ENCODE measurements at places on chromosomes 5 and 9.
A peak's percentile ranks its signal among the peaks of the same experiment; 100 is the strongest.

DNA sequence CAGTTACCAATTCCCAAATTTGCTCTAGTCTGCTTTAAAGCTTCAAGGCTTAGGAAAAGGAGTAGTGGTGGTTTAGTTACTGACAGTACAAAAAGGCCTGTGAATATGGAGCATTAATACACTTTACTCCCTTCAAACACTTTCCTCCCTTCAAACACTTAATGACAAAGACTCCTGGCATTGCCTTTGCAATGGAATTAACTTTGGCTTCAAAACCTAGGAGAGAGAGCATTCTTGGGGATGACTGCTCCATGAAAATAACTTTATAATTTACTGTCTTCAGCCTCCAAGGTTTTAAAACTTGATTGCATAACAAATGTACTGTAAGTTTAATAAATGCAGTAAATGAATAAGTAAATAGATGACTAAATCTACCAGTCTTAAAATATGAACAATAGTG, 185.6 kb downstream of the TRPM3 start:
- DNase-seq, result no peak

- DNase-seq, result no peak
Measured at GRCh38 chr5:150196514-150196913, 6.7 kb downstream of the SLC6A7 start.

DNA sequence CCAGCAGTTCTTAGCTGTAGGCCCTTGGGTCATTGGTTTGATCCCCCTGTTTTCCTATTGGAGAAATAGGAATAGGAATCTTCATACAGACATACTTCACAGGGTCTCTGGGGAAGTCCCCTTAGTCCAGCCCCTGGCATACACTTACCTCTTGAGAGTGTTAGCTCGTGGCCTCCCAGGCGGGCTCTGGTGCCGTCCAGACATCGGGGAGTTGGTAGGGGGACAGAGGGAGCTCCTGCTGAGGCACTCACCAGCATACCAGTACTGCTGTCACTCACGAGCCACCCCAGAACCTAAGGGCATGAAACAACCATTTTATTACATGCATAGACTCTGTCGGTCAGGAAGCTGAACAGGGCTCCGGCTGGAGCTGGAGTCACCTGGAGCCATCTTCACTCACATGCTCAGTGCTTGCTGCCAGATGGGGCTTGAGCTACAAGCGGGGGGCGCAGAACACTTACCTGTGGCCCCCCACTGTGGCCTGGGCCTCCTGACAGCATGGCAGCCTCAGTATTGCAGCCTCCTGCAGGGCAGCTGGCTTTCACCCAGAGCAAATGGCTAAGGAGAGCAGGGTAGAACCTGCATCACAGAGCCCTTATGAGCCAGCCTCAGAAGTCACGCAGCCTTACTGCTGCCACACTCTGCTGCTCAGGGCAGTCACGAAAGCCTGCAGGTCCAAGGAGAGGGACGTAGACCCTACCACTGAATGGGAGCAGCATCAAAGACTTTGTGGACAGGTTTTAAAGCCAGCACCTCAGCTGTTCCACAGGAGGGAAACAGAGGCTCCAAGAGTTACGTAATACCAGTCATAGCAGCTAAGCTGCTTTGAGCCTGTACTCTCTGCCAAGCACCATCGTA, 58.3 kb upstream of the ANGPTL2 start:
- DNase-seq, result no peak

- DNase-seq, result no peak
Measured at GRCh38 chr5:85182344-85182743, 797.7 kb upstream of the EDIL3 start.

DNA sequence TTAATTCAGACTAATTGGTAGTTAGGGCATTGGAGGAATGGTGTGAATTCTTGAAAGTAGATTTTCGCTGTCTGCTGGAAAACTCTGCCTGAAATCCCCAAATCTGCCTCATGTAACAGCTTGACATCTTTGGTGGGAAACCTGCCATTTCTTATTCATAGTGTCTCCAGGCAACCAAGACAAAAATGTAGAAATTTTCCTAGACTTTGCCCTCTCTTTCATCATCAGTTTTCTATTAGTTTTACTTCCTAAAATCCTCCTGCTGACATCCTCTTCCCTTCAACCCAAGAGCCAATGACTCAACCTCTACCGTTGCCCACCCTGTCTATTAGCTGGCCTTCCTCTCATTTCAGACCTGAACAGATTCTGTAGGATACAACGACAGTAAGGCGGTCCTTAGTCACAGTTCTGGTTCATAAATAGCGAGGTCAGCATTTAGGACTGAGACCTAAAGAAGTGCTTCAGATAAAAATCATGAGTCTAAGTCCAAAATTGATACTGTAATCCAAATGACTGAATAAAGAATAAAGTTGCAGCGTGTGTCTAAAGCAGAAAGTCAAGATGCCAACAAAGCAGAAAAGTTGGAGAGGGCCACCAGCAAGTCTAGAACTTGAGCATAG, 133.9 kb downstream of the MUSK start:
- DNase-seq, result no peak

GRCh38 chr5:55650386-55650785, 61.7 kb downstream of the SLC38A9 start:
- DNase-seq, result no peak

DNA sequence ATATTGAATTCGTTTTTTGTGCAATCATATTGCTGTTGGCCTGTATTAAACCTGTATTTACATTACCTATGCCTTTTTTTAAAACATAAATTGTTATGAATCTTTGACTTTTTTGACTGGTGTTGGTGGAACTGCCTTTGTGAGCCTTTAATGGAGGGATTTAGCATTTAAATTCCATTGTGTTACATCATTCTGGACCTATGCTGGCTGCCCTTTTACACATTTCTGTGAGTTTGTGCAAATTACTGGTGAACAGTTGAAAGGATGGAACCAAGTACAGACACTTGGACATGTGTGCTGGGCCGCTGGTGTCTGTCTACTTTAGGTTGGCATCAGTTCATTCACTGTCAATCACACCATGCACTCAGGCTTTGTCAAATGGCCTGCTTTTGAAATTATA, 3.4 kb downstream of the SNX18 start:
- no peak for DNase-seq

DNA sequence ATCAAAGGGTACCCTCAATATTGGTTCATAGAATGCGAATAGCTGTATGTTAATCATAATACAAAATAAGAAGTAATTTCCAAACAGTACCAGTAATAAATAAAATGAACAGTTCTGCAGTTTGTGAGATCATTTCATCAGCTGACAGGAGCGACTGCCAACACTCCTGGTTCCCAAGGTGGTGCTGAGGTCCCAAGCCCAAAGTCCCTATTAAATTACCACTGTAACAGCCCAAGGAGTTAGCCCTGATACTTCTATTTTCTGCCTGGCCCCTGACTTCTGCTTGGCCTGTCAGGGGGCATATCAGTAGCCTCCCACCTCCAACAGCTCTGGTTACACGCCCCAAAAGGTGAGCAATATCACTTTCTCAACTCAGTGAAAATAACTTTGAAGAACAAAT, 47.1 kb downstream of the ANKH start:
- DNase-seq, result no peak

GRCh38 chr9:132250324-132251262, 88.7 kb downstream of the NTNG2 start:
- no peak for DNase-seq

GRCh38 chr9:94779693-94780290, 53.3 kb downstream of the AOPEP start:
- no peak for DNase-seq

DNA sequence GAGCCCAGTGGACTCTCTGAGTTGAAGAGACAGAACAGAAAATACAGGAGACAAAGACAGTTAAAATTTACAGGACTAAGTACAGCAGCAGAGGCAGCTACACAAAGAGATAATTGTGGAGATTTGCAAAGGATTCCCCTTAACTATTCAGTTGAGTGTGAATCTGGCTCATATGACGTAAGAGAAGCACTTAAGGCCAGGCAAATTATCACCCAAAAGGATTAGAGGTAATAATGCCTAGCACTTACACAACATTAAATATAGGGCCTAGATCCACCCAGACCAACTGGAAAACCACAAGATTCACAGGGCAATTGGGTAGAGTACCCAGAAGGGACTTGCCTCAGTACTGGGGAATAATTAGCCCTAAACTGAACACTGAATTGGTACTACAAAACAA, 41.3 kb downstream of the ADAMTS6 start:
- no peak for DNase-seq

GRCh38 chr9:89805571-89806292, 200.9 kb downstream of the GADD45G start:
- no peak for DNase-seq

DNA sequence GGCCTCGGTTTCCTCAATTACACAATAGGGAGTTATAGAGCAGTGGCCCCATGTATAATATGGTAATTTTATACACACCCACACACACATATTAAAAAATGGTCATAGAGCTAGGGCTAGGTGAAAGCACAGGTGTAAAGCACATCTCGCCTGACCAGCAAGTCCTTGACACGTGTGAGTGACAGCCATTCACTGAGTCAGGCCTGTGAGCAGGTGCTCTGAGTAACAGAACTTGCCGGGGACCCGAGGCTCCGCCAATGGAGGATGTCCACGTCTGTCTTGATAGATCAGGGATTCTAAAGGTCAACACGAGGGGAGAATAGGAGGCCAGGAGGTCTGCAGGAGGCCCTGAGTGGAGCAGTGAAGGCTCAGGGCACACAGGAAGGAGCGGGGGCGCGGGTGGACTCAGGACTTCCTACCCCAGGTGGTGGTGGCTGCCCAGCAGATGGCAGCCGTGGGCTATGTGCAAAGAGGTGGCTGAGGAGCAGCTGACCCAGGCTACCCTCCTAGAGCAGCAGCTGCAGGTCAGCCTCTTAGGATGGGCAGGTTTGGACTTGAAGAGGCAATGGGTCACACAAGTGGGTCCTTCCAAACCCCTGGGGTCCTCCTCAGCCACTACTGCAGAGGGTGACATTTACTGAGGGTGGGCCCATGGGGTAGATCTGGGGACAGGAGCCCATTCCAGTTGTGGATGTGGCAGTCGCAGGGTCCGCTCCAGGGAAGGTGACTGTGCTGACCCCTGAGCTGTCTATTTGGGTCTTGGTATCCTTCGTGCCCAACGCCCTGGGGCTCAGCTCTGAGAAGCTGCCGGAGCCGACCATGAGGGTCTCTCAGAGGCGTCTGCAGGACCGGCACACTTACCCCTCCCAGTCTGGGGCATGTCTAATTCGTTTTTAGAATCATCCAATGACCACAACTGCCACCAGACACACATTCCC, 45.9 kb downstream of the PRRT1B start:
- peak; percentile 60 for DNase-seq

DNA sequence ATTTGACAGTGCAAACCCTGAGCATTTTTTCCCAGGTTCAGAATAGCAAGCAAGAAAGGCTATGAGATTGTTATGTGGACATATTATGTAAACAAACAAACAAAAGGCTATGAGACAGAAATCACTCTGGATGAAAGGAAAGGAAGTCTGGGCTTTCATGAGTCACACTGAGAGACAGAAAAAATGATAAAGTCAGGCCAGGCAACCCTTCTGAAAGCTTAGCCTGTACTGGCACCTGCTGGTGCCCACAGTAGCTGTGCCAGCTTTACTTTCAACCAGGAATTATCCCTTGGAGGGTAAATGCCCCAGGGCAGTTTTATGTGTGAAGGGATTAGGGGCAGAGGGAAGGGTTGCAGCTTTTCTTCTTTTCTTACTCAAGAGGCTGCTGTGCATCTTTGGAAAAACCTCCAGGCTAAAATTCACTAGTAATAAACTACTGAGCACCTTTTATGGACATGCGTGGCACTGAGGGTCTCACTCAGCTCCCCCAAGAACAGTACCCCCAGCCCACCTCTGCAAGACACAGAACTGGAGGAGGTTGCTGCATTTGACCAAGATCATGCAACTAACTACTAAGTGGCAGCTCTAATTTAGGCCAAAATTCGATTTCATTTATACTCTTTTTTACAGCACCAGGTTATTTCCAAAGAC, 41.7 kb downstream of the ACTL7B start:
- DNase-seq, result no peak

DNA sequence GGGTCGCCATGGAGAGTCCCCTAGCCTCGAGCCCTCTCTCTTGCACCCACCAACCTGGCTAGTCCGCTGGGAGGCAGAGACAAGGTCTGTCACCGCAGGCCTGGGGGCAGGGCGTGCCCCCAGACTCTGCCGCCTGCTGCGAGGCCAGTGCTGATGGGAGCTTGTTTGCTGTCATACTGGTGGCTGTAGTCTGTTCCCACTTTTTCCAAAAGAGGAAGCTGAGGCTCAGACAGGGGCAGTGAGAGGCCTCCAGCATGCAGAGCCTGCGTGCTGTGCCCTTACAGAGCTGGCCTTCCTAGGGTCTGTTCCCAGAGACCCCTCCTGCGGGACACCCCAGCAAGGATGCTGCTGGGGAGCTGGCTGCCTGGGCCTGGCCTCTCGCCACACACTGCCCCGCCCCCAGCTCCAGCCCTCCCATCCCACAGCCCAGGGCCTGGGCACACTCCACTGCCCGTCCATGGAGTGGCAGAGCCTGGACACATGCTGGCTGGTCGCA, 21.0 kb upstream of the SUSD3 start:
- no peak for DNase-seq

Data from activated T-cell treated with anti-CD3 and anti-CD28 coated beads for 4 hours (primary cell).